ENCODE measurements at places on chromosomes 6 and 20.

- no peaks in the 10 kb centered on the region for H3K36me3 ChIP-seq
- H3K4me1 ChIP-seq = peaks cover 3% of the 10 kb centered on the region
- DNase-seq = no peak
- H3K27me3 ChIP-seq = no peaks in the 10 kb centered on the region
- no peak overlapping the region for H3K27ac ChIP-seq
- no peak overlapping the region for H3K4me3 ChIP-seq
Observed at GRCh38 chr6:47165918-47166317, 123.8 kb upstream of the ADGRF1 start.

DNA sequence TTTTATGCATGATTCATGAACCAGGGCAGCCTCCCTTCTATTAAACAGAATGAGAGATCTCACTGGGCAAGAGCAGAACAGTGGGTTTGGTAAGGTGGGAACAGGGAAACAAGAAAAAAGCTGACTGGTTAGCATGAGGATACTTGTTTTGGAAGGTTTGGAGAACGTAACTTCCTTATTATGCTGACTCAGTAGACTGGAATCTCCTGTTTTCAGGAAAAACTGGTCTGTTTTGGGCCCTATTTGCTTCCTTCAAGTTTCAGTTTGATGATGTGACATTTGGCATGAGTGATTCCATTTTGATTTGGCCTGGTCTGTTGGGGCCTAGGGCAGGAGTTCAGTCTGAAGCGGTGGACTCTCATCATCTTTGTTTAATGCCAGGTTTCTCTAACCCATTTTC, 172.0 kb downstream of the MYLK4 start:
- H3K36me3 ChIP-seq = no peaks in the 10 kb centered on the region
- no peak overlapping the region for H3K27ac ChIP-seq
- DNase-seq = no peak
- H3K4me1 ChIP-seq = no peaks in the 10 kb centered on the region
- H3K4me3 ChIP-seq = no peak overlapping the region

DNA sequence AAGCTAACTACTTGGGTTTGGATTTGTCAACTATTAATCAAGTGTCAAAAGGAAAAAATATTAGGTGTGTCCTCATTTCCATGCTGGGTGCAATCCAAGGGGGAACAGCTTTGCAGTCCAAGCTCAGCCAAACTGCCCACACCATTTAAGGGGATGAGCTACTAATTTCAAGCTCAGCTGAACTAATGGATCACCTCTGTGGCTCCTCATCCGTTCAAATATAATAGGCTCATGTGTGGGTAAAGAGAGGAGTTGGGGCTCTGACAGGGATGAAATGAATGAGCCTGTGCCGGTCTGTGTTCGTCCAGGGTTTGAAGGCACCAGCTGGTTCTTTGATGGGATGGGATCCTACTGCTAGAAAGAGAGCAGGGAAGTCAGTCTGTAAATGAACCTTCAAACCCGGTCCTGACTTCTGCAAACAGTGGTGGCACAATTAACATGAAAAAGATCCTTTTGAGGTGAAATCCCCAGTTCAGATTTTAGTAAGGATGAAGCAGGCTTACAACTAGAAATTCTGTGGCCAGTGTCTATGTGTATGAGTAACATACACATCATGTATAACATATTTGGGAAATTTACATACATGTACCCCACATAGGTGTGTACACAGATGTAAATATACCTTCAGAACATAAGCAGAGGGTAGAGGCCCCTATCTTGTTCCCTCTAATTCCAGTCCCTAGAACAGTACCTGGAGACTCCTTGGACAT, 41.9 kb downstream of the TTI1 start:
- peaks cover 14% of the 10 kb centered on the region for H3K36me3 ChIP-seq
- no peak overlapping the region for H3K4me3 ChIP-seq
- H3K27me3 ChIP-seq = no peaks in the 10 kb centered on the region
- DNase-seq = no peak
- H3K4me1 ChIP-seq = no peaks in the 10 kb centered on the region

GRCh38 chr6:49551078-49551865, 804 bp downstream of the C6orf141 start:
- no peaks in the 10 kb centered on the region for H3K4me1 ChIP-seq
- no peak overlapping the region for H3K27ac ChIP-seq
- H3K4me3 ChIP-seq = peak overlapping the region; percentile 6

- H3K4me1 ChIP-seq = peaks cover 1% of the 10 kb centered on the region
- no peaks in the 10 kb centered on the region for H3K36me3 ChIP-seq
- peak; percentile 72 for DNase-seq
- H3K27ac ChIP-seq = no peak overlapping the region
- H3K27me3 ChIP-seq = no peaks in the 10 kb centered on the region
- H3K4me3 ChIP-seq = no peak overlapping the region
Observed at GRCh38 chr6:121849477-121849876, 414.0 kb downstream of the GJA1 start.

DNA sequence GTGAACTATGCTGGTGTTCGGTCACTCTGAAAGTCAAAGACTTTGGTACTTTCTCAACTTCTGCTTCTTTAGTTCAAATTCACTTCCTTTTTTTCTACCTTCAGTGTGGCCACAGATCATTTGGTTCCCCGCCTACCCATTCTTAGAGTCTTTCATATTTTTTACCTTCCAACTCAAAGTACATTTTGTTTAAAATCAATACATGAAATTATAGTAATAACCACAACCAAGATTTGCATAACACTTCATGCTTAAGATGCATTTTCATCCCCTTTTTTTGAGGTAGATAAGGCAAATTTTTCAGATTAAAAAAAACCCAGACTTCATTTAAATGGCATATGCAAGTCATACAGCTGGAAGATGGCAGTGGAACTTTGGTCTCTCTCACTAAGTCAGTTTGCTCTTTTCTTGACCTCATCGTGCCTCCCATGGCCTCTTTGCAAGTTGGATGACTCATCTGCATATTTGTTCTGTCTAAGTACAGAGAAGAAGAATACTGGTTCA, 11.9 kb upstream of the CNR1 start:
- H3K4me1 ChIP-seq = 0 out of 2 replicates have a peak, but pooled peaks cover 2% of the 10 kb centered on the region
- H3K27me3 ChIP-seq = no peaks in the 10 kb centered on the region
- no peaks in the 10 kb centered on the region for H3K36me3 ChIP-seq
- DNase-seq = no peak
- no peak overlapping the region for H3K27ac ChIP-seq

- H3K27me3 ChIP-seq = no peaks in the 10 kb centered on the region
- DNase-seq = no peak
- H3K27ac ChIP-seq = no peak overlapping the region
- H3K36me3 ChIP-seq = no peaks in the 10 kb centered on the region
- H3K4me1 ChIP-seq = no peaks in the 10 kb centered on the region
- H3K4me3 ChIP-seq = no peak overlapping the region
Observed at GRCh38 chr6:112228480-112229332, 25.7 kb downstream of the LAMA4 start.

- H3K27me3 ChIP-seq = no peaks in the 10 kb centered on the region
- no peak overlapping the region for H3K27ac ChIP-seq
- H3K4me3 ChIP-seq = no peak overlapping the region
- H3K36me3 ChIP-seq = no peaks in the 10 kb centered on the region
- H3K4me1 ChIP-seq = peaks cover 4% of the 10 kb centered on the region
- DNase-seq = no peak
Observed at GRCh38 chr6:72559555-72559954, 62.3 kb upstream of the KCNQ5 start.

DNA sequence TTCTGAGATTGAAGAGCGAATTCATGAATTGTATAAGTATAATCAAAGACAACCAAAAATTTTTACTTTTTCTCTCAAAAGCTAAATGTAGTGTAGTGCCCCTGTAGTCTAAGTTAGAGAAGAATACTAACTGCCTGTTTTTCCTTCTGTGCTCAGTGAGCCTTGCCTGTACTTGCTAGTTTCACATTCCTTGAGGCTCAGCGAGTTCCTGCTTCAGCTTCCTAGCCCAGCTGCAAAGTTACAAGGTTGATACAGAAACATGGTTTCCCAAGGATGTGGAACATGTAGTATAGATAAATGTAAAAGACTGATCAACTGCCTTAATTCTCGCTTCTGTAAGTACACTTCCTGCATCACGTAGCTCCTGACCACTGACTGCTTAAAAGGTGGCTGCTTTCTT, 33.1 kb upstream of the SEC63 start:
- no peaks in the 10 kb centered on the region for H3K36me3 ChIP-seq
- no peak for DNase-seq
- H3K4me3 ChIP-seq = no peak overlapping the region
- peaks cover 3% of the 10 kb centered on the region for H3K4me1 ChIP-seq
- H3K27ac ChIP-seq = no peak overlapping the region

- H3K4me3 ChIP-seq = peak overlapping the region; percentile 95
- peaks cover 9% of the 10 kb centered on the region for H3K36me3 ChIP-seq
- no peak for DNase-seq
Observed at GRCh38 chr6:28081486-28081751, 1.1 kb downstream of the ZNF165 start.

- H3K4me1 ChIP-seq = no peaks in the 10 kb centered on the region
- no peaks in the 10 kb centered on the region for H3K27me3 ChIP-seq
- H3K36me3 ChIP-seq = no peaks in the 10 kb centered on the region
Observed at GRCh38 chr6:24093381-24093780, 32.6 kb upstream of the NRSN1 start.

- no peak for DNase-seq
- H3K36me3 ChIP-seq = no peaks in the 10 kb centered on the region
- no peaks in the 10 kb centered on the region for H3K27me3 ChIP-seq
- no peaks in the 10 kb centered on the region for H3K4me1 ChIP-seq
Observed at GRCh38 chr6:105746509-105746908, 339.6 kb upstream of the PRDM1 start.

DNA sequence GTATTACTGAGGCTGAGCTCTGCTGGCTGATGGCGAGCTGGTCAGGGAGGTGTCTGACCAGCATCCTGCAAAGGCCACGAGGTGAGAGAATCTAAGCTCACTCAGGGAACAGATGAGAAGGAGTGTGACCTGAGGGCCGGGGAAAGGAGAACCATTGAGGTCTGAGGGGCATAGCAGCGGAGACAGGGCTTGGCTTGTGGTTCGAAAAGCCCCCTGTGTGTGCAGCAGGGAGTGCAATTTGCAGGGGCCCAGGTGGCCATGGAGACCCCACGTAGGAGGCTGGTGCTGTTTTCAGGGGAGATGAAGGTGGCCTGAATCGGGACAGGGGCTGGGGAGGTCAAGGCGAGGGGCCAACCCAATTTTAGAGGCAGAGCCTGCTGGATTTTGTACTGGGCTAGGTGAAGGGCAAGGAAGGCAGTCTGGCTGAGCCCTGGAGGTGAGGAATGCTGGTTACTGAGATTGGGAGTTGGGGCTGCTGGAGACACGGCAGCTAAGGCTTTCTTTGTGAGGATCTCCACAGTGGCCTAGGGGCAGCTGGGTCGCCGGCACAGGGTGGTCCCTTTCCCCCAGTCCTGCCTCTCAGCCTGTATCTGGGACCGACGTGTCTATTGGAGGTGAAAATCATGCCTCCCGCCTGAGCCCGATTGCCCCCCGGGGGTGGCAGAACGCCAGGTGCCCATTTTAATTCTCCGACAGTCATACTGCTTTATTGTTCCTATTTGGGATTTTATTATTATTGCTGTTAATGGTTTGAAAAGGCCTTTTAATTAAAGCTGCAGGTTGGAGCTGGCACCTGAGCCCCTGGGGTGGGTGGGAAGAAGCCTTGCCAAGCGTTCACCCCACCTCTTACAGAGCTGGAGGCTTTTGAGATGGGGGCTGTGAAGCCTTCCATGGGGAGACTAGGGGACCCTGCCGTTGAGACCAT, 28.4 kb downstream of the DLGAP4 start:
- peaks cover 16% of the 10 kb centered on the region for H3K4me1 ChIP-seq
- no peaks in the 10 kb centered on the region for H3K36me3 ChIP-seq
- peaks cover 18% of the 10 kb centered on the region for H3K27me3 ChIP-seq
- no peak overlapping the region for H3K4me3 ChIP-seq

- peaks cover 1% of the 10 kb centered on the region for H3K27me3 ChIP-seq
- no peak for DNase-seq
- no peaks in the 10 kb centered on the region for H3K4me1 ChIP-seq
Observed at GRCh38 chr20:30485331-30486102, 771.9 kb upstream of the DEFB115 start.

- no peaks in the 10 kb centered on the region for H3K27me3 ChIP-seq
- H3K4me3 ChIP-seq = no peak overlapping the region
- no peaks in the 10 kb centered on the region for H3K4me1 ChIP-seq
- no peak overlapping the region for H3K27ac ChIP-seq
Observed at GRCh38 chr6:104684911-104685415, 174.8 kb downstream of the HACE1 start.

DNA sequence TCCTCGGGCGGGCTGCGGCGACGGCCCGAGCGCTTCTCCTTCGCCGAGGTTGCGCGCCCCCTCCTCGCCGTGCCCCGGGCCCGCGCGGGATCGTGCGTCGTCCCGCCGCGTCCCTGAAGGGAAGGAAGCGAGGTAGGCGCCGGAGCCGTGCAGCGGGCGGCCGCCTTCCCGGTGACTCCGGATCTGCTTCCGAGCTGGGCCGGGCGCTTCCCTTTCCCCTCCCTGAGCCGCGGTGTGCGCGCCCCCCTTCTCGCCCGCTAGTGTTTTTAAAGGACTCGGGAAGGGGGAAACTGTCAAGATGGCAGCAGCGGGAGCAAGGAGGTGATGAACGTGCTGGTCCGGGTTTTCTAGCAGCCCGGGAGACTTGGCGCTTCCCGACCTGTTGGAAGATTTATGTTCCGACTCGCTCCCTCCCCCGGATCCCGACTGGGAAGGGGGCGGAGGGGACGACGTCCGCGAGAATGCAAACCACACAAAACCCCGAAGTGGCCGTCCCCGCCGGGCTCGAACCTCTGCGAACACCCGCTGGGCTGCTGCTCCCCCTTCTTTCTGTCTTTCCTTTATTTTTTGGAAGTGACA, 744 bp upstream of the FOXO3 start:
- no peak overlapping the region for H3K27ac ChIP-seq
- no peak for DNase-seq
- H3K36me3 ChIP-seq = no peaks in the 10 kb centered on the region
- no peaks in the 10 kb centered on the region for H3K4me1 ChIP-seq

DNA sequence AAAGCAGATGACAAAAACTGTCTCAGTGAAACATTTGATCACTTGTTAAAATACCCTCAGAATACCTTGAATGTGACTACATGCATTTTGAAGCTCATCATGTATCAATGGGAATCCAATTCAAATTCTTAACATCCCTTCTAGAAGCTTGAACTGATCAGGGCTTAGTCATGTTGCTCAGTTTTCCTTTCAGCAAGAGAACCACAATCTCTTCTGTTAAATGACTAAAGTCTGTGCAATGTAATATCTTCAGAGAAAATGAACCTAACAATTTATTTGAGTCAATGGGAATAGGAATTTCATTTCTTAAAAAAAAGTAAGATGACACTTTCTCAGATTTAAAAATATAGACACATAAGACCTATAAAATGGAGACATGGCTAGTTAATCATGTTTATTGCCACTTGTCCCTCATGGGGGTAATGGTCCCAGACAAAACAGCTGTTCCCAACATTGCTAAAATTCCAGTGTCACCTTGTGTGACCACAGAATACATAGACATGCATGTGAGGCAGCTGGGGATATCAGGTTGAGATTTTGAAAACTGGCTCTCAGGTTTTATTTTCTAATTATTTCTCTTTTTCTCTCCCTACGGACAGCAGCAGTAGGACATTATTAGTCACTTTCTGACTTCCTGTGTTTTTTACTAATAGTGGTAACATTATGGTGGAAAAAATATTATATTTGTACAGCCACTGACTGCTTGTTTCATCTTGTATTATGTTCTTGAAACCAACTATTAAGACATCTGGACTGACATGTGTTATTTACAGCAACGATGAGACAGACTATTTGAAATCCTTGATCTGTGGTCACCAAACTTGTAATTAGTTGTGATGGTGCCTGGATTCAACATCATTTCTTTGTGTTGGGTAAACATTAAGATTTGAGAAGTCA, 192.5 kb downstream of the COL9A1 start:
- no peaks in the 10 kb centered on the region for H3K4me1 ChIP-seq
- no peaks in the 10 kb centered on the region for H3K36me3 ChIP-seq
- no peaks in the 10 kb centered on the region for H3K27me3 ChIP-seq
- H3K4me3 ChIP-seq = no peak overlapping the region
- DNase-seq = no peak
- H3K27ac ChIP-seq = no peak overlapping the region

GRCh38 chr20:57433657-57434389, 42.6 kb downstream of the RBM38 start:
- DNase-seq = no peak
- no peak overlapping the region for H3K4me3 ChIP-seq
- H3K4me1 ChIP-seq = peaks cover 3% of the 10 kb centered on the region
- no peaks in the 10 kb centered on the region for H3K36me3 ChIP-seq
- no peak overlapping the region for H3K27ac ChIP-seq
